ENCODE measurements at places on chromosomes 1 and 21.

DNA sequence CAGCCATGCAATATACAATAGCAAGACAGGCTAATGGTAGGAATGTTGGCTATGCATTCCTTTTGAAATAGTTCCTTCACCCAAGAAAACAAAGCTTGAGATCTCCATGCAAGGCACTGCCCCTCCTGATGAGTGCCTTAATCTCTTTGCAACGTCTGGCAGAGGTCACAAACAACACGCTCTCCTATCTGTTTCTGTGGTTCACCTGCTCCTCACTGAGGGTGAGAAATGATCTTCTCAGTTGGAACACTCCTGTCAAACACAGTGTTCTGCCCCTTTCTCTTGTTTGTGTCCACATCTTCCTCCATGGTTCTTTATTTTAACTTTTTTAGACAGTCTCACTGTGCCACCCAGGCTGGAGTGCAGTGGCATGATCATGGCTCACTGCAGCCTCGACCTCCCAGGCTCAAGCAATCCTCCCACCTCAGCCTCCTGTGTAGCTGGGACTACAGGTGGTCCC lies 21.2 kb upstream of the XPR1 start:
- DNase-seq, result no peak

DNA sequence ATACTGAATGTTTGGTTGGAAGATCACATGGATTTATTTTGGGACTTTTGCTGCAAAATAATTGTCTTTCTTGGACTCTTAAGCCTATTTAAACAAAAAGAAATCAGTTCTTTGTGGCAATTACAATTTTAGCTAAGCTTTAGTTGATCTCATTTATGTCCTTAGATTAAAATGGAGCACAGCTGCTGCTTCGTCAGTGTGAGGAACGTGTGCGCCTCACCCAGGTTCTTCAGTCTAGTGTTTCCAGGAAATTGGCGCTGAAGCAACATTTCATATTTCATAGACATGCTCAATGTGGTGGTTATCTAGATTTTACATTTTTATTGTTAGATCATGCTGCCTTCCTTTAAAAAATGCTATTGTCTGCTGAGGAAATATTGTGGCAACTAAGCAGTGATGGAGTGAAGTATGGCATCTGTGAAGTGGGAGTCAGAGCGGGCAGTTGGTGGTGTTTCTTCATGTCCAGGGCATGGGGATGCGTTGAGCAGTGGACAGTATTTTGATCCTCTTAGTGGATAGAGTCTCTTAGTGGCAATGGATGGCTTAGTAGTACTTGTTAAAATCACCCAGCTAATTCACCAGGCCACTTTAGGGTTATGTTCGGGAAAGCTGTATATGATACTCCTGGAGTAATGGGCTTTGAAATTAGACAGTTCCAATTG lies 5.6 kb downstream of the DDI2 start:
- no peak for DNase-seq

- no peak for DNase-seq
These were observed 36.7 kb downstream of the ATP2B4 start for GRCh38 chr1:203663294-203663693.

DNA sequence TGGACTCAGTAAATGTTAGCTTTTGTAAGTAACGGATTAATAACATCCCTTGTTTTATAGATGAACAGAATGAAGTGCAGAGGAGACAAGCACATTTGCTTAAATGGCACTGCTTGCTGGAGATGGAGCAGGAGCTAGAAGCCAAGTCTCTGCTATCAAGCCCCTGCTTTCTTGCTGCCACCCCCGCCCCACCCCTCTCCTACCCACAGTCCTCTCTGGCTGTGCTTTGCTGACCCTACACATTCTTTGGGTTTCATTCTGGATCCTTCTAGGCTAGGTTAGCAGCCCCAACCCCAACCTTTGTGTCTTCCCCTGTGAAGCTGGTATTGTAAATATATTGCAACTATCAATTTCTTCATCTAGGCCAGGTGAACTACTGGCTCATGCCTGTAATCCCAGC lies 77.5 kb upstream of the CAPZB start:
- no peak for DNase-seq

DNA sequence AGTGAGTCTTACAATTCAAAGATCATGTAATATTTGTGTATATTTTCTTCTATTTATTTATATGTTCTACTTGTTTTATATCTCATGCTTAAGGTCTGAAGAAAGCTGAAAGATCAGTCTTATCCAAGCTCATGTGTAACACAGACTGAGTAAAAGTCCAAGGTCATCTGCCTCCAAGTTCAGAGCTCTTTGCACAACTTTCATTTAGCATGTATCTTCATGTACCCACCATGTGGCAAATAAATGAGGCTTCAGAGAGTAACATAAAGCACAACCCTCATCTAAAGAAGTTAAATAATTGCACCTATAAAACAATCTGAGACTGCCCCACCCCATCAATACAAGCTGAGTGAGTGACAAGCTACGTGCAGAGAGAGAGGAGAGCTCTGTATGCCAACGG lies 38.5 kb upstream of the PRDX6 start:
- DNase-seq, result no peak

DNA sequence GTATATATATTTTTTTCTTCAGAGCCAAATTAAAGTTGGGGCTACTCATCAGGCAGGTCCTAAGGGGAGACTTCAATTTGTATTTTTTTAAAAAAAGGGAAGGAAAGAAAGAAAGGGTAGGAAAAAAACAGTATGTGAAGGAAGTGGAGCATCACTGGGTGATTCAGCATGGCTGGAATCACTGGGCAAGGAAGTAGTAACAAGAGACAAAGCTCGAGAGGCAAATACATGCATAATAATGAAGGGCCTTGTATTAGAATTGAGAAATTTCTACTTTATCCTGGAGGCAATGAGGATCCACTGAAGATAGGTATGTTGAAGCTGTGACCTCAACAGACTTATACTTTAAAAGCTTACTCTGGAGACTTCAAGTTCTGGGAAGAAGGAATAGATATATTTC lies 184.4 kb downstream of the COQ8A start:
- no peak for DNase-seq

GRCh38 chr1:55050283-55050682 lies 10.9 kb downstream of the PCSK9 start:
- DNase-seq, result no peak

DNA sequence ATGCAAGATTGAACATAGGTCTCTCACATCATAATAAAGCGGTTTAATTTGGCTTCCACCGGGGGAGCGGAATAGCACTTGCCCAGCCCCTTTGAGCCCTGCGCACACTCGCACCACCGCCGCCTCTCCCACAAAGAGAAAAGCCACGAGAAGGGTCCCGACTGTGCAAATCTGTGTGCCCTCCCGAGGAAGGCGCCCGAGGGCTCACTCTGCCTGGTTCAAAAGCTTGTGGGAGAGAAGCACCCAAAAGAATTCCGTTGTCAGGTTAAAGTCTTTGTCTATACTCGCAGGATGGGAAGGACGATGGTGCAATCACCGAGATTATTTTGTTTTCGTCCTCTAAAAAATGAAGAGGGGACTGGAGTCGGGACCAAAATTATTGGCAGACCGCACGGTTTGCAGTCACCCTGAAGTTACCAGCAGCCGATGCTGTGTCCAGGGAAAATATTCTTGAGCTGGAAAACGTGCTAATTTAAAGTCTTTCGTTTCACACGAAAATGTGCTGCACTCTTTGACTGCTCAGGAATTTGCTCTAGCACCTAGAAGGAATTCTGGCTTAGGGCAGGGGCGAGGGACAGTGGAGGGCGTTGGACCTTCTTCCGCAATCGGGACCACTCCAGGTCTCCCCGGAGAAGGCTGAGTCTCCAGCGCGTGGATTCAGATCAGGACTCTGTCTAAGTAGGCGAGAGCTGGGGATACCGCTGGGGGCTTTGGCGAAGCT lies 6.6 kb upstream of the SIM2 start:
- DNase-seq, result no peak

DNA sequence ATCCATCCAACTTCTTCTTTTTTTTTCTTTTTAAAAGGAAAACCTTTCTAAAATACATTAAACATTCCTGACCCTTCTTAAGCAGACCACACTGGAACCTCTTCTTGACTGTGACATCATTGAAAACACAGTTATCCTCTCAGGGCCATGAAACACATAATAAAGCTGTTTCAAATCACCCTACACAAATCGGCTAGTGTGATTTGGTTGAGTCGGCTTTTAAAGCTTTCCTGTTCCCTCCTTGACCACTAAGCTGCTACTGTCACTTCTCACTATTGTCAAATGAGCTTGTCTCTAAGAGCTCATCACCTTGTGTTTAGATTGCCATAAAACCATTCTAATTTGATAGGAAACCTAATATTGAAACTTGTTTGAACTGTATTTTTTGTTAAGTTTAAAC lies 5.9 kb downstream of the USP24 start:
- DNase-seq, result no peak

DNA sequence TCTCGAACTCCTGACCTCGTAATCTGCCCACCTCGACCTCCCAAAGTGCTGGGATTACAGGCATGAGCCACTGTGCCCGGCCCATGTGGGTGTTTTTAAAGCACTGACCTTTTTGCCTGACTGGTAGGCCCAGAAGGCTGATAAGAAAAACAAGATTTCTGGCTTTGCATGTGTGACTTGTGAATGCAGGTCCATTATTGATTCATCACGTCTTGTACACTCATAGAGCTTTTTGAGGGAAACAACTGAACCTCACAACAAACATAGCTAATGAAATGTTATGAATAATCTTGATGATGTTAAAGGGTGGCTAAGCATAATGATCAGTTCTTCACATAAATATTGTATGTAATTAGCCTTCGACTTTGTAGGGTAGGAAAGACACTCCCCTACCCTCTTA lies 140.9 kb upstream of the UBE2U start:
- no peak for DNase-seq

GRCh38 chr1:97680894-97681293 lies 239.9 kb downstream of the DPYD start:
- no peak for DNase-seq

DNA sequence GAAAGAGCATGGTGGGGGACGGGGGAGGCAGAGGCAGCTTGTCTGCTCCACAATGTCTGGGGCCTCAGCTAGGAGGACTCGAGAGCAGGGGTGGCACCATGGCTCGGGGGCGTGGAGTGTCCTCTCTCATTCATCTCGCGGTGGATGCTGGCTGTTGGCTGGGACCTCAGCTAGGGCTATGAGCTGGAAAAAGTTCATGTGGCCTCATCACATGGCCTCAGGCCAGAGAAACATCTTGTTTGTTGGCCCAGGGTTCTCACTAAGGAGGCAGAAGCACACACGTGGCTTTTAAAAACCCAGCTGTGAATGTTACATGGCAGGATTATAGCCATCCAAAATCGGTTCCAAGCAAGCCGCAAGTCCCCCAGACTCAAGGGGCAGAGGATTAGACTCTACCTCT lies 6.2 kb upstream of the CENPS start:
- DNase-seq, result no peak

GRCh38 chr21:24881506-24881905 lies 725.8 kb downstream of the MRPL39 start:
- DNase-seq, result no peak

- no peak for DNase-seq
These were observed 71.9 kb downstream of the OBSCN start for GRCh38 chr1:228279722-228280105.

DNA sequence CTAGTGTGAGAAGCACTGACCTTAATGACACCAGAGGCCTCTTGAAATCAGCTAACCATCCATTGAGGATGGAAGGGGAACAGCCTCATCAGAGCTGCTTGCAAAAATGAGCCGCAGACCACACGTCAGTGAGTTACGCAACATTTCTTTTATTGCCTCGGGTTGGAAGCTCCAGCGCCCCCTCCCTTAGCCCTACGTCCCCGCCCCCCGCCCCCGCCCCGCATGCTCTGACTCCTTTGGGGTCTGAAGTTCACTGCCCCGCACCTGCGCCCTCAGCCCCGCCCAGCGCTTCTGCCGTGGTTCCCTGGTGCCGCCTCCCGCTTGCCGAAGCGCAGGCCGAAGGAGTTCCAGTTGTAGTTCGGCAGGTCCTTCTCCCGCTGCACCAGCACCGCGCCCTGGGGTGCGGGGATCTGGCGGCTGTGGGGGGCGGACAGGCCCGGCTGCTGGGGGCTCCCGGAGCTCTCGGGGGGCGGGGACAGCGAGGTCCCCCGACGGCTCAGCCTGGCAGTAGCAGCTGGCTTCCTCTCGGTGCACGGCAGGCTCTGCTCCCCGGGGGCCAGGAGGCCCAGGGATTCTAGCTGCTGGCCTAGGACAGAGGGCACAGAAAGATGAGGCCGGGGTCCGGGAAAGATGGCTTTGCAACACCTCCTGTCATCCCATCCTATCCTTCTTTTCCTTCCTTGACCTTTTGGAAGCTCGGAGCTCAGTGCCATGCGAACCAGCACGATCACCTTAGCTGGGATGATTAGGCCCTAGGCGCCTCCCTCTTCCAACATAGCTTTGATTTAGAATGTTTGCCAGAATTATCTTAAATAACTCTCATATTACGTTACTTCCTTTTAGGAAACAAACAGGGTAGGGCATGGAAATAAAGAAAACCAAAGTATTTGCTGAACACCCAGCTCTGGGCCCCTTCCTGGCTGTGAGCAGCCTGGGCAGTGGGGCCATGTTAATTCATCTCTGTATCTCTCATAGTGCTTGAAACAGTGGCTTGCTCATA lies 5.8 kb downstream of the KISS1 start:
- peak; percentile 6 for DNase-seq

GRCh38 chr21:26070822-26071425 lies 99.6 kb downstream of the APP start:
- DNase-seq, result peak; percentile 21

GRCh38 chr1:83130886-83131691 lies 867.8 kb downstream of the TTLL7 start:
- DNase-seq, result no peak

DNA sequence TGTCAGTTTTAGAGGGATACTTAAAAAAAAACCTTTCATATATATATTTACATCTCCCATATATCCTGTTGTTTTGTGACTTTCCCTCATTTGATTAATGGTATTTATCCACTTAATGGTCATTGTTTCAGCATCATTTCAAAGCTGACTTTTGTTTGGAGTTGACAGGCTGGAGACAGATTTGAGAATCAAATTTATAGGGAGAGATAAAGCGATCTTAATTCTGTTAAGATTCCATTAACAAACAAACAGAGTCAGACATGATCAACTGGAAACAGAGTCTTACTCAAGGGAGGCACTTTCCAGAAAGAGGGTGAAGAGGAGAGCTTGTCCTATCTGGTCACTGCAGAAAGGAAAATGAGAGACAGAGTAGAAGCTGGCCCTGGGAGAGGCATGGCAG lies 283.4 kb downstream of the TTLL7 start:
- DNase-seq, result no peak

DNA sequence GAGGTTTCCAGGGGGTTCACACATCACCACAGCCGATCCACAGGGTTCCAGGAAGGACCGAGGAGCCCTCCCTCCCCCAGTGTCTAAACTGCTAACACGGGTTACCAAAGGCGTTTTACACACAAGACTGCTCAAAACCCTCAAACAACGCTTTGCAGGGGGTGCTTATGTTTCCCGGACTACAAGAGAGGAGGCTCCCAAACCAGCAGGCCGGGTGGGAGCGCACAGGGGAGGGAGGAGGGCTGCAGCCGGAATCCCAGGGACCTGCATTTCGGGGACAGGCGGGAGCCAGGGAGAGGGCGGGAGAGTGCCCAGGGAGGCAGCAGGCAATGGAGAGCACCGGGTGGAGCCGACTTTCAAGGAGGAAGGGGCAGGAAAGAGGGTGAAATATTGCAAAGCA lies 50.8 kb downstream of the ACBD3 start:
- DNase-seq, result no peak

- peak; percentile 30 for DNase-seq
These were observed 67.2 kb downstream of the TTLL7 start for GRCh38 chr1:83931658-83932253.

- no peak for DNase-seq
These were observed 44.5 kb upstream of the DISP3 start for GRCh38 chr1:11434501-11434900.

- DNase-seq, result no peak
These were observed 66.1 kb downstream of the NFASC start for GRCh38 chr1:204936765-204937164.

GRCh38 chr1:208203848-208204609 lies 40.2 kb downstream of the PLXNA2 start:
- no peak for DNase-seq
